ENCODE measurements at places on chromosomes 3 and 15. TPM values are rescaled to one million over a fixed set of nuclear protein-coding genes. Genes with fewer than 3 reads are reported as not detected.

- H3K36me3 ChIP-seq: peaks cover 8% of the 10 kb centered on the region
- no peak overlapping the region for H3K4me3 ChIP-seq
- no peaks in the 10 kb centered on the region for H3K27me3 ChIP-seq
- H3K27ac ChIP-seq: no peak overlapping the region
- peaks cover 37% of the 10 kb centered on the region for H3K4me1 ChIP-seq
Observed at GRCh38 chr15:31336593-31337295, 10.1 kb downstream of the KLF13 start.

DNA sequence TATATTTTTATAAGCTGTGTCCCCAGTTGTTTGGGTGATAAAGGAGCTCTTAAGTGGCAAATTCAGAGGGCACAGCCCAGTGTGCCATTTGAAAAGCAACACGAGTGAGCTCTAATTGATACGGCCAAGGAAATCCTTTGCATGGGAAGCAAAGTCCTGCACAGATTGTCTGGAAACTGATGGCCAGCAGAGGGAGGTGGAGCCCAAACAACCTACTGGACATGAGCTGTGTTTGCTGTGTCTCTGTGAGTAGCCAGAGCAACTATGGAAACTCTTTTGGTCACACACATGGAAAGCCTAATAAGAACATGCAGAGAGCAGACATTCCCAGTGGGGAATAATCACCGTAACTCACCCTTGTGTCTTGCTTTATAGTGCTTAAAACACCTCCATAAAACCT is 24.4 kb downstream of the ONECUT1 start:
- H3K4me3 ChIP-seq: no peak overlapping the region
- no peak overlapping the region for H3K27ac ChIP-seq
- H3K27me3 ChIP-seq: no peaks in the 10 kb centered on the region
- H3K36me3 ChIP-seq: no peaks in the 10 kb centered on the region

GRCh38 chr15:48888836-48889235 is 10.9 kb downstream of the EID1 start:
- H3K4me3 ChIP-seq: no peak overlapping the region
- H3K27me3 ChIP-seq: no peaks in the 10 kb centered on the region
- H3K4me1 ChIP-seq: peaks cover 47% of the 10 kb centered on the region
- DNase-seq: no peak
- H3K36me3 ChIP-seq: no peaks in the 10 kb centered on the region

DNA sequence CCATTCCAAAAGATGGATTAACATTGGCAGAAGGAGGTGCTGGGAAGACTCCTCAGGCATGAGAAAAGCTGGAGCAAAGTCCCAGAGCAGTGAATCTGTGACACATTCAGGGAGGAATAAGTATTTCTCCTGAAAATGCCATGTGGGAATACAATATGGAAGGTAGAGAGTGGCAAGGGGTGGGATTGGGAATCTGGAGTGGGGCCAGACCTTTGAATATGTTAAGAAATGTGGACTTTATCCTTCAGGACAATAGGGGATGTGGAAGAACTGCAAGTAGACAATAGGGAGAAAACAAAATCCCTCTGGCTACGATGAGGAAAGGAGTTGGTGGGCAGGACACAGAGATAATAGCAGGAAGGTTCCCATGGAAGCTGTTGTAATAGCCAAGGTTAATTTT is 305.6 kb upstream of the TGFBR2 start:
- H3K36me3 ChIP-seq: no peaks in the 10 kb centered on the region
- H3K4me1 ChIP-seq: no peaks in the 10 kb centered on the region
- DNase-seq: no peak
- H3K4me3 ChIP-seq: no peak overlapping the region
- H3K27ac ChIP-seq: no peak overlapping the region

- H3K27me3 ChIP-seq: no peaks in the 10 kb centered on the region
- H3K27ac ChIP-seq: no peak overlapping the region
- DNase-seq: no peak
- H3K36me3 ChIP-seq: peaks cover 3% of the 10 kb centered on the region
- H3K4me1 ChIP-seq: peaks cover 6% of the 10 kb centered on the region
- H3K4me3 ChIP-seq: no peak overlapping the region
Observed at GRCh38 chr3:53156368-53156834, 4.6 kb upstream of the PRKCD start.

OSTN gene
- total RNA-seq: not detected

DNA sequence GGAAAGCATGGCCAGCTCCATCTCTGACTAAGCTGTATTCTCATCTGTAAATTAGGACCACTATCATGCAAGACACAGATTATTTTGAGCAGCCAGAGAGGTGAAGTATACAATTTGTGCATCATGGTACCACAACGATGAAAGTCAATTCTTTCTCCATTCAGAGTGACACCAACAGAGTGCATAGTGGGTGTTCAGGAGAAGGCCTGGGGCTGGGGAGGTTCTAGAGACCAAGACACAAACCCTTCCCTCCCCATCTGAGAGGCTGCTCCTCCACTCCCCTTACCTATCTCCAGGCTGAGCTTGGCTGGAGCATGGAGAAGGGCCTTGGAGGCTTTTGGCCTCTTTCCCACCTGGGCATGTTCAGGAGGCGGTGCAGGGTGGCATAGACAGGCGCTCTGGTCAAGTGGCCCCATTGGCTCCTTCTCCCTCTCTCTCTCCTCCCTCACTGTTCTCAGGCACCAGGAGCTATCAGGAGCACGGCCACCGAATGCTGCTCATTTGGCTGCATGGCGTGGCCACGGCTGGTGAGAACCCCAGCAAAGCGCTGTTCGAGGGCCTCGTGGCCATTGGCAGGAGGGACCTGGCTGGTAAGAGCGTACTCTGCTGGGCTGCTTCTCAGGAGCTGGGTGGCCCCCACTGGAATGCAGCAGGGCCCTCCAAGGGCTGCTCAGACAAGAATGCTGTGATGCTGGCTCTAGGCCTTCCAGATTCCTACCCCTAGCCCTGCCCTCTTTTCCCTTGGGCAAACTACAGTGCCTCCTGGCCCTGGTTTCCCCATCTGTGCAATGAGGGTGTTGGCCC is 37.9 kb downstream of the ANKDD1A start:
- H3K4me1 ChIP-seq: no peaks in the 10 kb centered on the region
- no peak overlapping the region for H3K4me3 ChIP-seq
- H3K27me3 ChIP-seq: no peaks in the 10 kb centered on the region
- no peak for DNase-seq
- H3K36me3 ChIP-seq: no peaks in the 10 kb centered on the region

DNA sequence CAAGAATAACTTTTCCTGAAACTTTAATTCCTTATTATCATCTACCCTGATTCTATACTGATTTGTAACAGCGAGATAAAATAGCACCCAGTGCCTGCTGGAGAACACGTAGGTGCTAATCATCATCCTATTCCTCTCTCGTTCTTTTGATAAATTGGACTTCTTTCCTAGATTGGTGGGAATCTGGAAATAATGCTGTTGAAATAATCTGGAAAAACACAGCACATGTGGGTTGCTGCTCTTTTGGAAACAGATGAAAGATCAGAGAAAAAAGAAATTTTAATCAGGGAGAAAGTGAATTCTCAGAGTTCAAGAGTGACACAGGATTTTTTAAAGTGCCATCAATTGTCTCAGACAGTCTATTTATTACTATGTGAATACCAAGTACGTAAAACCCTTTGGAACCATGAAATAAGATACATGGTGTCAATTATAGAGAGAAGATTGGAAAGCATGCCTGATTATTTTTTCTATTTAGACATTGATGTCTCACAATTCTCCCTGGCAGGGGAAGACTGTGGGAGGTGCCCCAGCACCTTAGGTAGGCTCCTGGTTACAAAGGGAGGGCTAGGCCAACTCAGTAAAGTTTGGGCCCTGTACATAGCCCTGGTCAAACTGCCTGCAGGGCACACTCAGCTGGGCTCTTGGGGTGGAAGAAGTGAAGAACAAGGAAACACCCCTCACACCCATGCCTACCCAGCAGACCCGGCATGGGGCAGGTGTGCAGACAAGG is 60.0 kb upstream of the SNRPA1 start:
- DNase-seq: no peak
- H3K27me3 ChIP-seq: peaks cover 10% of the 10 kb centered on the region
- H3K36me3 ChIP-seq: no peaks in the 10 kb centered on the region
- no peak overlapping the region for H3K4me3 ChIP-seq
- H3K27ac ChIP-seq: no peak overlapping the region
- H3K4me1 ChIP-seq: peaks cover 11% of the 10 kb centered on the region

CHRD gene
- 0.26 TPM for total RNA-seq

GRCh38 chr3:178482981-178483380 is 53.3 kb upstream of the KCNMB2 start:
- no peaks in the 10 kb centered on the region for H3K27me3 ChIP-seq
- H3K4me3 ChIP-seq: no peak overlapping the region
- no peak for DNase-seq
- no peak overlapping the region for H3K27ac ChIP-seq
- H3K4me1 ChIP-seq: no peaks in the 10 kb centered on the region

DNA sequence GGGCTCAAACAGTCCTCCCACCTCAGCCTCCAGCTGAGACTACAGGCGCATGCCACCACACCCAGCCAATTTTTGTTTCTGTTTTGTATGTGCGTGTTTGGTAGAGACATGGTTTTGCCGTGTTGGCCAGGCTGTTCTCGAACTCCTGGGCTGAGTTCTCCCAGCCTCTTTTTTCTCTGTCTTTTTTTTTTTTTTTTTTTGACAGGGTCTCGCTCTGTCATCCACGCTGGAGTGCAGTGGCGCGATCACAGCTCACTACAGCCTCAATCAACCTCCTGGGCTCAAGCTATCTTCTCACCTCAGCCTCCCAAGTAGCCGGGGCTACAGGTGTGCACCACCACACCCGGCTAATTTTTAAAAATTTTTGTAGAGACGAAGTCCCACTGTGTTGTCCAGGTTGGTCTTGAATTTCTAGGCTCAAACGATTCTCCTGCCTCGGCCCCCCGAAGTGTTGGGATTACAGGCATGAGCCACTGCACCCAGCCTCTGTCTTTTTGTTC is 867 bp upstream of the DCAF1 start:
- H3K4me1 ChIP-seq: peaks cover 3% of the 10 kb centered on the region
- H3K27me3 ChIP-seq: no peaks in the 10 kb centered on the region

- H3K27ac ChIP-seq: no peak overlapping the region
- no peak overlapping the region for H3K4me3 ChIP-seq
- H3K36me3 ChIP-seq: peaks cover 29% of the 10 kb centered on the region
- no peak for DNase-seq
- no peaks in the 10 kb centered on the region for H3K4me1 ChIP-seq
- H3K27me3 ChIP-seq: no peaks in the 10 kb centered on the region
Observed at GRCh38 chr3:129305592-129306091, 27.0 kb downstream of the HMCES start.

DNA sequence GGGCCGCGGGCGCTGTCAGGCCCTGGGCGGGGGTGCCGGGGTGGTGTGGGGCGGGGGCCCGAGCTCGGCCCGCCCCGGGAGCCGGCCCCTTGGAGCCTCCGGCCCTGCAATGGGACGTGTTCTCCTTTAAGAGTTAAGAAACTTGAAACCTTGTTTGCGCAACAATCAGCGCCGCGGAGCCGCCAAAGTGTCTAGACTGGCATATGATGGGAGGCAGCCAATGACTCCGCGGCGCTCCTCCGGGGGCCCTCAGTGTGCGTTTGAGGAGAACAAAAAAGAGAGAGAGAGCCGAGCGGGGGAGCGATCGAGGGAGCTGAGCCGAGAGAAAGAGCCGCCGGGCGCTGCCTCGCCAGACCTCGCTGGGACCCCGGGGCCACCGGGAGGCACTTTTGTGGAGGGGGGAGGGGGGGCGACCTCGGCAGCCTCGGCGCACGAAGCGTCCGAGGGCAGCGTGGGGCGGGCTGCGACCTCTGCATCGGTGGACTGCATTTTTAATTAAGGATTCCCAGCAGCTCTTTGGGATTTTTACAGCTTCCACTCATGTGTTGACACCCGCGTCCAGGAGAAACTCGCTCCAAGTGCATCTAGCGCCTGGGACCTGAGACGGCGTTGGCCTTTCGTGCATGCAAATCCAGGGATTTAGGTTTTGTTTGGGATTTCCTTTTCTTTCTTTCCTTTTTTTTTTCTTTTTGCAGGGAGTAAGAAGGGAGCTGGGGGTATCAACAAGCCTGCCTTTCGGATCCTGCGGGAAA is at the start of gene SMAD6:
Gene SMAD6, plus strand, starts transcription at position 202 of the 752 bp plus-strand sequence. CDS start 1,023 bp downstream, outside the sequence.
- peaks cover 54% of the 10 kb centered on the region for H3K4me1 ChIP-seq
- H3K27me3 ChIP-seq: no peaks in the 10 kb centered on the region
- H3K27ac ChIP-seq: peak within 1 kb of the TSS; percentile 50
- DNase-seq: peak; percentile 98

SYNM gene
- 71.3 TPM for total RNA-seq

DNA sequence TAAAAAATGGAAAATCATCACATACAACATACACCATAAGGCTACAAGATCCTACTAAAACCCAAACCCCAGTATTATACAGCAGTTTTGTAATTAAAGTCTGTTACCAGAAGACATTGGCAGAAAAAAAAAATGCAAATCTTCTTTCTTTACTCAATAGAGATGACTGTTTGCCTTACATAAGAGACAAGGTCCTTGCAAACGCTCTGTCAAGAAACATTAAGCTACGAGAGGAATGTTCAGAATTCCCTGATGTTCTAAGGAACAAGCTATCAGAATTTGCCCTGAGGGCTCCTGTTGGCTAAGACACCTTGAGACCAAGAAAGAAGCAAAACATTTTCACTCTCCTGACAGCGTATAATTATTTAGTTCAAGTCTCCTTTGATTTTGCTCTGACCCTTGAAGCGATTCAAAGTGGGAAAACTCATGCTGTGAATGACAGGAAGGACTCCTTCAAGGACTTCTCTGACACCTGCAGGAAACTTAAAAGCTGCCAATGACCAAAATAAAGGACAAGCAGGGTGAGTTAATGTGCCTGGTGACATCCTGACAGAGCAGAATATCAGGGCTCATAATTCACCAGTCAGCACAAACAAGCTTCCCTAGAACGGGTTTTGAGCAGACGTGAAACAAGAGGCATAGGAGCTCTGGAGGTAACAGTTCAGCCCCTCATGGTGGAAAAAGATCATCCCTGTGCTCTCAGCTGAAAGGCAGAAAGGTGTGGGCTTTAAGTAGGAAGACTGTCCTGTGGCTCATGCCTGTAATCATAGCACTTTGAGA is 2.5 kb downstream of the SCAMP2 start:
- DNase-seq: no peak
- H3K27ac ChIP-seq: no peak overlapping the region
- H3K4me3 ChIP-seq: no peak overlapping the region
- H3K27me3 ChIP-seq: no peaks in the 10 kb centered on the region
- H3K36me3 ChIP-seq: peaks cover 27% of the 10 kb centered on the region

DNA sequence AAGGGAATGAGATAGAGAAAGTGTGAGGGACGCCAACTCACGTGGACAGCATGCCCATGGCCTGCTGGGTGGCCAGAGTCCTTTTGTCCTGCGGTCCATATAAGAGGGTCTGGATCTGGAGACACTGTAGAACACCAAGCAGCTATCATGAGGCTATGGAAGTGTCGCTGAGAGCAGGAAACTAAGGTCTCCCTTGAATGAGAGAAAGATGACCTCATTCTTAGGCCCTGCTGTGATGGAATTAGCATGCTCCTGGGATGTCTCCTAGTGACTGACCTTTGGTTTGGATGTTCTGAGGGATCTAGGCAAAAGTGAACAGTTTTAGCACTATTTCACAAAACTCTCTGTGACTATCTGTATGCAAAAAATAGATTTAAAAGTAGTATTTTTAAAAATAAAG is 34.4 kb downstream of the SYNM start:
- H3K4me1 ChIP-seq: peaks cover 42% of the 10 kb centered on the region
- H3K4me3 ChIP-seq: no peak overlapping the region

LRRC34 gene
- total RNA-seq: not detected

HIGD2B gene
- total RNA-seq: not detected

Data from SJSA1 (cell line).